NCI-H1436 (cell line): ENCODE measurements at places on chromosomes 11 and 22.

DNA sequence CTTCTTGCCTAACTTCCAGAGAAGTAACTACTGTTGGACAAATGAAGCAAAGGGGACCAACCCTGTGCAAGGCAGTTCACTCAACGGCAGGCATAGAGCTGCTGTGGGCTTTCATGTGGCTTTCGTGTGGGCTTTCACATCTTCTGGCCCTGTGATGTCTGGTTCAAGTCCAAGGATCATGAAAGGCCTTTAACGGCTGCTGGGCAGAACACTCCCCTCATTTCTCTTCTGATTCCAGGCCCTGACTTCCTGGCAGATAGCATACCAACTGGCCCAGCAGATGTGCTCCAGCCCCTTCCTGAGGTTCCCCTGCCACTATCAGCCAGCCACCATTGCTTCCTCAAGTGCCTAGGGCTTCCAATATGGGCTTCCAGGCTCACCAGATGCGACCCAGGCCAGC is 28.7 kb upstream of the CTR9 start:
- DNase-seq: no peak

DNA sequence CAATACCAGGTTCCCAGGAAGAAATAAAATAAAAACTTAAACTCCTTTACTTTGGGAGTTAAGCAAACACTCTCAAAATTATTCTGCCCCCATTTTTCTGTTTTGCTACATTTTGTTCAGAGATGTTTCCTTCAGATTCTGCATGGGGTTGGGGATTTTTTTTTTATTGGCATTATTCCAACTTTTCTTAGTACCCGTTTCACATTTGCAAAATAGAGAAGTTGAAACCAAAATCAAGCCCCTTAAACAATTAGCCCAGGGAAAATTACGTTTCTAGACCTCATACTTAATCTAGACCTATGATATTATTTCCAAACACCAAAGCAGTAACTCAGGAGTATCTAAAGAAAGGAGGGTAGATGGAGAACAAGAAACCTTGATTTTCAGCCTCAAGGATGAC is 20.6 kb upstream of the MS4A7 start:
- no peak for DNase-seq

DNA sequence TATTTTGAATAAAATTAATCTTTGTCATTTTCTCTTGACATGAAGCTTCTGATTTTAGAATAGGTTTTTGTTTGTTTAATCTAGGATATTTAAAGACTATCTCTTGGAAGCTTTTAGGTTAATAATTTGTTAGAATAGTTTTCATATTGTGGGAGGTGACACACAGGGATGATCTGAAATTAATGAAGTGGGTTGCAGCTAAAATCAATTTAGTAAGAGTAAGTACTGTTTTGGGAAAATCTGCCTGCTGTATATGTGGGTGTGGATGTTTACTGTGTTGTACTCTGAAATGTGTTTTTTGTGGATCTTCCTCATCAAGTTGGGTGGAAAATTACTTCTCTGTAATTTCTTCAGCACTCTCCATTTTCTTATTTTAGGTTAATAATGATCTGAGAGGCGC is 67.3 kb downstream of the BID start:
- no peak for DNase-seq

- DNase-seq: no peak
Observed at GRCh38 chr22:30004101-30004500, 76.2 kb upstream of the HORMAD2 start.

DNA sequence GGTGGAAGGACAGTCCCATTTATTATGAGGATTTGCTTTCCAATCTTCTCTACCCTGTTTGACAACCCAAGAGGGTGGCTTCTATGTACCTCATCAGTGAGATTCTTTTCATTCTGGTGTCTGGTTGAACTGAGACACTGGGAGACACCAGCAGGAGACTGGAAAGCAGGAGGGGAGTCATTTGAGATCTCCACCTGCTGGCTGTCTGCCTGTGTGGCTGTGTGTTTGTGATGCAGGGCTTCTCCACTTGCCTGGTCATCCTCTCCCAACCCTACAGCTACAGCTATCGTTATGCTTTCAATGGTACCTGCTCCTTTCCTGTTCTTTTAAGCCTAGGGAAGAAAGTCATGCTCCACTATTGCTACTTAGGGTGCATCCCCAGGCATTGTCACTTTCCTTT is 48.6 kb downstream of the MRGPRX1 start:
- DNase-seq: no peak

GRCh38 chr11:123493349-123494063 is 63.4 kb downstream of the GRAMD1B start:
- no peak for DNase-seq

- no peak for DNase-seq
Observed at GRCh38 chr11:130051082-130051481, 18.6 kb upstream of the APLP2 start.

- DNase-seq: no peak
Observed at GRCh38 chr11:83034673-83035014, 37.1 kb downstream of the RAB30 start.

DNA sequence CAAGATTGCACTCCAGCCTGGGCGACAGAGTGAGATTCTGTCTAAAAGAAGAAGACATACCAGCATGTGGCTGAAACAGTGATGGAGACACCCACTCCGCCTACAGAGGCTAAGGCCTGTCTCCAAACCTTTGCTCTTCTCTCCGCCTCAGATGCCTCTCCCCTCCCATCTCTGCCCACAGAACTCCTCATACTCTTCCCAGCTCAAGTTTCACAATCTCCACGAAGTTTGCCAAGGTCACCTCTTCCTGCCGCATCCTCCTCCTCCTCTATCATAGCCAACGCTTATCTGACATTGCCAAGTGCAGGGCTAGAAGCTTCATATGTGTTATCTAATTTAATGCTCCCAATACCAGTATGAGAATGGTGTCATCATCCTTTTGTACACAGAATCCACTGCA is 25.9 kb upstream of the FBLN1 start:
- DNase-seq: no peak

- DNase-seq: no peak
Observed at GRCh38 chr11:123484448-123484847, 54.4 kb downstream of the GRAMD1B start.

DNA sequence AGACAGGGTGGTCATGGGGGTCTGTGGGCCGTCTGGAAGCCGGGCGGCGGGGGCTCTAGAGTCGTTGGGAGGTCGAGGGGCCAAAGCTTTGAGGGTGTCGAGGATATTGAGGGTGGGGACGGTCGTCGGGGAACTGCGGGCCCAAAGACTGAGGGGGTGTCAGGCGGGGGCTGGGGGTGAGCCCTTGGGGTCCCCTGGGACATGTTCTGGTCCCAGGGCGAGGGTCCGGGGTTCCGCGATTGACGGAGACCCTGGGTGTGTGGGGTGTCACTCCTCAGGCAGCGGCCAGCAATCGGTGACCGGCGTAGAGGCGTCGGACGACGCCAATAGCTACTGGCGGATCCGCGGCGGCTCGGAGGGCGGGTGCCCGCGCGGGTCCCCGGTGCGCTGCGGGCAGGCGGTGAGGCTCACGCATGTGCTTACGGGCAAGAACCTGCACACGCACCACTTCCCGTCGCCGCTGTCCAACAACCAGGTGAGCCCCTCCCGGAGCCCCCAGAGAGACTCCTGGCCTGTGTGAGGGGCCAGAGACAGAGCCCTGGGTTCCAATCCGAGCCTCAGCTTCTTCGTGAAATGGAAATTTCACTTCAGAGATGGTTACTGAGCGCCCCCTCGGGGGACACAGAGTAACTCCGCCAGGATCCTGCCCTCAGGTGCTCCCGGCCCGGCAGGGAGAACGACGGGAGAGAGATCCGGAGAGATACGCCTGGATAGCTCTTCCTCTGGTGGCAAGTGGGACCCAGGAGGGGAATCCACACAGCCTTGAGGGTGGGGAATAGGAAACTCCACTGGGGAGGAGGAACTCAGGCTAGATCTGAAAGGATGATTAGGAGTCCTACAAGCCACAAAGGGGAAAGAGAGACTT is 714 bp downstream of the SDF2L1 start:
- peak; percentile 35 for DNase-seq

- DNase-seq: no peak
Observed at GRCh38 chr22:26143806-26144325, 25.4 kb upstream of the SEZ6L start.

- no peak for DNase-seq
Observed at GRCh38 chr11:59931688-59932087, 6.5 kb upstream of the OOSP1 start.

DNA sequence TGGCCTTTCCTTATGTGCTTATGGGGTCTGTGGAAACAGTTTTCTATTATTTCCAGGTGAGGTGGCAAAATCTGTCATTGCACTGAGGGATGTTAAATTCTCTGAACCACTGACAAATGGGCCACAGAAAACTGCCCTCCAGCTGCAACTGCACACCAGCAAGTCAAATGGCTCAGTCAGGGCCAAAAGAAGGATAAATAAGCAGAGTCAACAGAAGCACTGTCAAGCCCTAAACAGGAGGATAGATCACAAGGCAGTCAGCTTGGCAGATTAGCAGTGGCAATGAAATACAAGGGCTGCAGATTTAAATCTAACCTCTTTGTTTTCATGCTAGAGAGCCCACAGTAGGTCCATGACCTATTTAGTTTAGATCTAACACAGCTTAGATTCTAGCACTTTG is 435.6 kb downstream of the ETS1 start:
- no peak for DNase-seq

- DNase-seq: no peak
Observed at GRCh38 chr11:47997063-47998053, 17.0 kb downstream of the PTPRJ start.

DNA sequence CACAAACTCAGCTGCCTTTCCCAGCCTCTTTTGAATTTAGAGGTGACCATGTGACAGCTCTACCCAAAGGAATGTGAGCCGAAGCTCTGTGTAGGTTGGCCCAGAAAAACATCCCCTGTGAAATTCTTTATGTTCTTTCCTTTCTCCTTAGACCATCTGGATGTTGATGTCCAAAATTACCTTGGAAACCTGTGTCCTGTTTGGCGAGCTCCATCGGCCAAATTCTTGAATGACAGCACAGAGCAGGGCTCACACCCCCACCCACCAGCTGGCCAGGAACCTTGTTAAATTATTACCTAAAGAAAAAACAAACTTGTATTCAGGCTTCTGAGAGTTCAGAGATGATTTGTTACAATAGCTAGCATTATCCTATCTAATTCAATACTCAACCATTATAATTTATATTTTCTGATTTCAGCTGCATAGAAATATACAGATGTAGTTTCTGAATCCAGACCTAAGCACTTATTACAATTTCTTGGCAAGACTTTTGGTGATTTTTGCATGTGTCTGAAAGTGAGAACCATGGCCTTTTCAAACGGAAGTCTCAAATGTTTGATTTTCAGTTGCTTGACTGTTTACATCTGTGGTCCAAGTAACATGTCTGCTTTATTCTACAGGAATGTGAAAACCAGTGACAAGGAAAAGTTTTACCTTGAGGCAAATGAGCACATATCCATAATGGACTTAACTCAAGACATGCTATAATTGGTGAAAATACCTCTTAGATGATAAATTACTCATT is 554.2 kb downstream of the NTM start:
- DNase-seq: no peak

DNA sequence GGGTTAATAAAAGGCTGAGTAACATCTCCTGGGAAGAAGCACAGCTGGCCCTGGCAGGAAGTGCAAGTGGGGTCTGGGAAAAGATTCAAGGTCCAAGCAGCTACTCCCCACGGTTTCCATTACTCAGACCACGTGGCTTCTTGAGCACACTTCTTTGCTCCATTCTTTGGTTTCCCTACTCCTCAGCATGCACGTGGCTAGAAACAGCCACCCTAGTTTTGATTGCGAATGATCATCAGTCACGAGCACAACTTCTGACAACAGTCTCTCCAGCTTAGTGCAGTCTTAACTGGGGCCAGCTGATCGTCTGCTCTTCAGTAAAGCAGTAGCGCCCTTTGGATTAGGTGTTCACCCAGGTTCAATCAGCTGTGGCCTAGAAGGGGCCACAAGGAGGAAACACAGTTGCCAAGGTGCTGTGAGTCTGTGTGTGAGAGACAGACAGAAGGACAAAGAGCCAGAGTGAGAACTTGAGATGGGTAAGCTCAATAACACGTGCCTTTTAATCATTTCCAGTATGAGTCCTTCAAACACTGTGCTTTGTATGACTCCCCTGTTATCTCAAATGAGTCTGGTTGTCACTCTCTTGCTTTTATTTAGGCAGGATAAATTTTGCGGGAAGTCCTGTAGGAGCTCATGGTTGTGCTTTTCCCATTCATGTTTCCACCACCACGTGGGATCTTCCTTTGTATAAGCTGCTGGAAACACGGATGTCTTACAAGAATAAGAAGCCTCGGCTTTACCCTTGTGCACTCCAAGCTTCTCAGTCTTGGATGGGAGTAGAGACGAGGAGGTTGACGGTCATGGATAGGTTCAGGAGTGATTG is 901 bp upstream of the PARVA start:
- no peak for DNase-seq

DNA sequence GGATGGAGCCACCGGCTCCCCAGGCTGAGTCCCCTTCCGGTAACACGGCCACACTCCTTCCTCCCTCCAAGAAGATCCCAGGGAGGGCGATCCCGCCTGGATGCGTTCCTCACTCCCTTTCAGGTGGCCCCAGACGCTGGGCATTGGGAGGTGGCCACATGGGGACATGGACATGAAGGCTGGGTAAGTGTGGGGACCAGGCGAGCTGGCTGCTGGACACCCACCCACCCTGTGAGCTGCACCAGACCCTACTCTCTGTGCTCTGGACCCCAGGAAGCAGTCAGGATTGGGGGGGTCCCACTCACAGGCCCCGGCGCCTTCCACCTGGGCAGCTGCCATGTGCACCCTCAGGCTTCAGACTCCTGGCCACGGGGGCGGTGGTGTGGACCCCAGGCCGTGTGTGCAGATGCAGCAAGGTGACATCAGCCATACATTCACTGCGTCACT is 932.8 kb downstream of the BRD1 start:
- no peak for DNase-seq

- DNase-seq: no peak
Observed at GRCh38 chr11:116837231-116838091, at the start of gene APOA1. APOA1 (minus strand) TSS chr11:116837622; CDS start chr11:116837387, 235 bp downstream.

GRCh38 chr11:35305670-35306382 is 113.5 kb downstream of the SLC1A2 start:
- DNase-seq: no peak

DNA sequence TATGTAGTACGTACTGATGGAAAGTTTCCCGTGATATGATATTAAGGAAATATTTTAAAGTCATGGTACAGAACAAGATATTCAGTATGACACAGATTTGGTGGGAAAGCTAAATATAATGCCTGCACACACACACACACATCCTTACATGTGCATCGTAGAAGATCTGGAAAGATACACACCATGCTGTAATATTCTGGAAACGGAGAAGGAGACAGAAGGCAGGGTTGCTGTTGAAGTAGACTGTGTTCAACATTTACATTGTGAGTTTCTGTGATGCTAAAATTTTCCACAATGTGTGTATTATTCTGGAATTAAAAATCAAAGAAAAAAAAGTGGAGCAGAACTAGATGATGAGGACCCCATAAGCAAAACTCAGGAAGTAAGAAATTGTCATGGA is 118.0 kb downstream of the RRAS2 start:
- no peak for DNase-seq

DNA sequence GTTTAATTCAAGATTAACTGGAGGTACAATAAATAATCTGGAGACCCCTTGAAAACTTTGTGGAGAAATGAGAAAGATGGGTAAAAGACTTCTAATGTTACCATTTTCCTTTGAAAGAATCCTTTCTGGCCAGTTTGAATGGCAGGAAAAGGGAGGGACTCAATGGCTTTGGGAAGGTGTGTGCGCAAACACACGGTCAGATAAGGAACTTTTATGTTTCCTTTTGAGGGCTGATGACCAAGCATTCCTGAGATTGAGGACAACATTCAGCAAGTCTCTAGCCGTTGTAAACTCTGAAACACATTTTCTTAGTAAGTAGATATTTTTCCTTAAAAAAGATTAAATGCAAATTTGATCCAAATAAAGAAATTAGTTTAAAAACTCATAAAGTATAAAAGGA is 909.7 kb upstream of the TENM4 start:
- DNase-seq: no peak
